ENCODE measurements at places on chromosomes 5 and 9. TPM values are rescaled to one million over a fixed set of nuclear protein-coding genes. Genes with fewer than 3 reads are reported as not detected.
A peak's percentile ranks its signal among the peaks of the same experiment; 100 is the strongest.

- no peak for DNase-seq
Measured at GRCh38 chr5:103464835-103465484, 97.6 kb downstream of the NUDT12 start.

DNA sequence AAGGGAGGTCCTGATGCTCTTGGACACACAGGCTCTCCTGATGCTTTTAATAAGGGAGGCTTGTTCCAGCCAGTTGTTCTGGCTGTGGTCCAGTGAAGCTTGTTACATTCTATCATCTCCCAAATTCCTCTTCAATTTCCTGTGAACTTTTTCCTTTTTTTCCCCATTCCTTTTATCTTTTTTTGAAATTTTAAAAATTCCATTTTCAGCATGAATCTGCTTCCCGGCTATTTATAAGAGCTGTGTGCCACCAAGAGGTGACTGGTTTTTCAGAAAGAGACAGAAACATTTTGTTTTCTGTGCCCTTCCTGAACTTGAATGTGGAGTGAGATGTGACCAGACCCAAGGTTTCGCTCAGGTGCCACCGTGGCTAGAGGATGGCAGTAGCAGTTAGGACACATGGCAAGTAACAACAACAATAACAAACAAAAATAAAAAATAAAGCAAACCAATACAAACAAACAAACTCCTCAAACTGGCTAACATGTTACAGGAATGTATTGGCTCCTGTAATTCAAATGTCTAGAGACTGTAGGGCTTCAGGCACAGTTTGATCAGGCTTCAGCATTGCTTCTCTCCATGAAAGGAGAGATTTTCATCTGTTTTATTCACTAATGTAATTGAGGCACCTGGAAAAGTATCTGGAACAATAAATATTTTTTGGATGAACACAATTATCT is 121.1 kb downstream of the BOD1 start:
- no peak for DNase-seq

The PCDHGA8 gene
- total RNA-seq: not detected

The NRG2 gene
- total RNA-seq: not detected

The SIGMAR1 gene
- total RNA-seq: 82.1 TPM

The CFAP77 gene
- not detected for total RNA-seq

- peak; percentile 65 for DNase-seq
Measured at GRCh38 chr5:96807075-96807654, 580 bp downstream of the ERAP1 start.

The CARTPT gene
- total RNA-seq: not detected

The SLC45A2 gene
- not detected for total RNA-seq

The NTNG2 gene
- total RNA-seq: 14.5 TPM

The STING1 gene
- total RNA-seq: 103 TPM

Measured in activated CD8-positive, alpha-beta memory T cell treated with anti-CD3 and anti-CD28 coated beads, Interleukin-2, amount 10 ng/mL, durations not matched to agents 7 days and 5 days (primary cell).